ENCODE measurements at places on chromosomes 7 and 10. TPM values are rescaled to one million over a fixed set of nuclear protein-coding genes. Genes with fewer than 3 reads are reported as not detected.

Gene ELAPOR2
- 2.3 TPM for total RNA-seq

Gene ABCB1
- total RNA-seq = 15.7 TPM

Gene LIPN
- total RNA-seq = not detected

Gene KCP
- total RNA-seq = 0.52 TPM

Gene FAM107B
- total RNA-seq = 114 TPM

Gene STYXL1
- total RNA-seq = 43.6 TPM

Gene PRSS37
- total RNA-seq = not detected

Gene GNAI1
- total RNA-seq = 1.1 TPM

Gene MTPN
- 86.1 TPM for total RNA-seq
